ENCODE measurements at places on chromosomes 7 and 10. TPM values are rescaled to one million over a fixed set of nuclear protein-coding genes. Genes with fewer than 3 reads are reported as not detected.
A peak's percentile ranks its signal among the peaks of the same experiment; 100 is the strongest.

GRCh38 chr7:48077423-48077822 lies 11.6 kb upstream of the UPP1 start:
- no peak for DNase-seq

The IPMK gene
- total RNA-seq = 3.9 TPM

GRCh38 chr10:25875556-25876165 lies 58.4 kb upstream of the MYO3A start:
- peak; percentile 74 for DNase-seq

DNA sequence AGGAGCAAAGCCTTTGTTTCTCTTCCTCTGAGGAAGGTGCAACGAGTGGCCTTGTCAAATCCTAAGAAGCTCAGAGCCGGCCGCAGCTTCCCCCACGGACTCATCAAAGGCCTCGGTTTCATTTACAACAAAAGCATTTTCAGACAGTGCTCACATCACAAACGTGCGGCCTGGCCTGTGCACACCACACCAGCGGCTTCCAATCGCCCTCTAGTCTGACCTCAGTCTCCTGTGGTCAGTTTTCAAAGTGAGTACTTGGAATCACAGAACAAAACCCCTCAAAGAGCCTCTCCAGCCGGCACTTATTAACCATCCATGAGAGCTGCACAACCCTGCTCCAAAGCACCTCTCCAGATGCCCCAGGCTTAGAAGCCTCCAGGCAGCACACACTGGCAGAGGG lies 3.3 kb downstream of the RADIL start:
- no peak for DNase-seq

GRCh38 chr7:30322271-30323005 lies 38.0 kb downstream of the ZNRF2 start:
- DNase-seq = peak; percentile 41

DNA sequence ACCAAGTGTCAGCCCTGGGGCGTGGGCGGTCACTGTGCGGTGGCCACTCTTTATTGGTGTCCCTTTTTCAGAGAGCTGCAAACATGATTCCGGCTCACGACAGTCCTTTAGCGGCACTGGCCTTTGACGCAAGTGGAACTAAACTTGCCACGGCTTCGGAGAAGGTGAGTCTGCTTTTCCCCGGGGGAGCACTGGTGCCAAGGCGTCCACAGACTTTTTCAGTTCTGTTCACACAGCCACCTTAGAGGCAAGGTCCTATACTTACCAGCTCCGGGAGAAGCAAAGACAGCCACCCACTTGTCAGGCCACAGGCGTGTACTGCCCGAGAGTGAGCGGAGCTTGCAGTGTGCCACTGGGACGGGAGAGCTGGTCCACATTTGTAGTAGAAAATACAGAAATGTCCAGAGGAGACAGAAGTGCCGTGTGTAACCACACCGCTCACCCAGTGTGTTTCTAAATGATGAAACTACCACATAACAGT lies 27.9 kb downstream of the WIPI2 start:
- DNase-seq = no peak

DNA sequence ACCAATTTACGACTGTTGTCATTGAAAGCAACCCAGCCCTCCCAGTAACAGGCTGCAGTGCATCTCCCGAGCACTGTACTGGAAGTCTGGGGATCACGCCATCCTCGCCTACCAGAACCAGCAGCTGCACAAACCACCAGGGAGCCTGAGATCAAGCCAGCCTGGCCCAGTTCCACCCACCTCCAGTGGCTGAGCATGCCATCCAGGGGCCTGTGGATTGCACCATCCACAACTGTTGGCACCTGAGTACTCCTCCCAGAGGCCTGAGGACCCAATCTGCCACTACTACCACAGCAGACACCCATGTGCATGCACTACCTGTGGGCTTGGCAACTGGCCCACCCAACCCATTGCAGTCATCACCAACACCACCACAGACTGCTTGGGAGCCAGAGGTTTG lies 44.2 kb downstream of the HERPUD2 start:
- DNase-seq = no peak

- no peak for DNase-seq
These were observed 70.4 kb upstream of the FZD8 start for GRCh38 chr10:35712486-35712885.

- no peak for DNase-seq
These were observed 576.9 kb upstream of the GHITM start for GRCh38 chr10:83562381-83562780.

DNA sequence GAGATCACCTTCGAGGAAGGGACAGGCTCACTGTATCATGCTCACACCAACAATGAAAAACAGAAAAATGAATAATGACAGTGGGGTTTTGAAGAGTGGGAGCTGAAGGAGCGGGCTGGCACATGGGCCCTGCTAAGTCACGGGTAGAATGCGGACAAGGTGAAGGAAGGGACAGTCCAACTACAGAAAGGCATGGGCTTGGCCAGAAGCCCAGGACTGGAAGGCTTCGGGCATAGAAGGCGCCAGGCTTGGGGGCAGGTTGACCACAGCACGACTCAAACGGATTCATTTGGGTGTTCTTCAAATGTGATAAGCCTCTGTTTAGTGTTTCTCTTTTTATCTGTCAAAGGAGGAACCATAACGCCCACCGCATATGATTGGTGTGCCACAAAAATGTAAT lies 509.5 kb downstream of the CCSER2 start:
- DNase-seq = no peak
